ENCODE measurements at places on chromosomes 5 and 9.

DNA sequence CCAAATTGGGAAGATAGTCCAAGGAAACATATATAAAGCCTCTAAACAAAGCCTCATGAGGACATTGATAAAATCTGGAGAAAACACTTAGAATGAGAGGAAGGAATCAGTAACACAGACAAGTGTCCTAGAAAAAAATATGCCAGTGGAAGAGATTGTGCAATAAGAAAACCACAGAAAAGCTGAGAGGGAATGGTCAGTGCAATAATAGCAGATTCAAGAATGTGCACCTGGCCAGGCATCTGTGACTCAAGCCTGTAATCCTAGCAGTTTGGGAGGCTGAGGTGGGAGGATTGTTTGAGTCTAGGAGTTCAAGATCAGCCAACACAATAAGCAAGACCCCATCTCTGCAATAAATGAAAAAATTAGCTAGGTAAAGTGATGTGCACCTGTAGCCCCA, 691.2 kb upstream of the CDH6 start:
- H3K4me3 ChIP-seq: no peak overlapping the region
- no peaks in the 10 kb centered on the region for H3K4me1 ChIP-seq
- H3K27ac ChIP-seq: no peak overlapping the region
- no peak for DNase-seq

GRCh38 chr9:76414661-76415060, 20.4 kb upstream of the RFK start:
- no peaks in the 10 kb centered on the region for H3K4me1 ChIP-seq
- no peak for DNase-seq
- H3K36me3 ChIP-seq: no peaks in the 10 kb centered on the region
- H3K4me3 ChIP-seq: no peak overlapping the region

DNA sequence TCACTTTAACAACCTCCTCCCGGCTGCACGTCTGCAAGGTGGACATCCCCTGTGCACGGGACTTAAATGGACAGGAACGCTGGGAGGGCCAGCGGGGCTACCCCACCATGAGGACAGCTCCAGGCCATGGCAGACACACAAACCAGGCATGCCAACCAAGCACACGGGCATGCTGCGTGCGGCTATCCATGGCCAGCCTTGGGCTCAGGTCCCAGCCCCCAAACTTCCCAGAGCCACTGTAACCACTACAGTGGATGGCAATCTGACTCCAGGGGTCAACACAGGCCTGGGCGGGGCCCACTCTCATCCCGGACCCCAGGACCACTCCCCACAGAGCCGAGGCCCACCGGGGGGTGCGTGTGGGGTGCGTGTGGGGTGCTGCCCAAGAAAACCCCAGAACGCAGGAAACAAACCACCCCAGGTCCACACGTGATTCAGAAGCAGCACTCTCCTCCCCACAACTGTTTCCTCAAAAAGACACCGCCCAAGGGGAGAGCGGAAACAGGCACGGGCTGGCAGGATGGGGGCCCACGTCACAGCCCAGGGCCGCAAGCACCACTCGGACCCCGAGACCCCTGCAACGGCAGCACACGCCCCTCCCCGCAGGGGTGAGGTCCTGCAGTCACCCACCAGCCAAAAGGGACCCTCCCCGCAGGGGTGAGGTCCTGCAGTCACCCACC, 7.4 kb downstream of the SLC12A7 start:
- no peaks in the 10 kb centered on the region for H3K36me3 ChIP-seq
- H3K27ac ChIP-seq: peak overlapping the region; percentile 55
- no peaks in the 10 kb centered on the region for H3K27me3 ChIP-seq

DNA sequence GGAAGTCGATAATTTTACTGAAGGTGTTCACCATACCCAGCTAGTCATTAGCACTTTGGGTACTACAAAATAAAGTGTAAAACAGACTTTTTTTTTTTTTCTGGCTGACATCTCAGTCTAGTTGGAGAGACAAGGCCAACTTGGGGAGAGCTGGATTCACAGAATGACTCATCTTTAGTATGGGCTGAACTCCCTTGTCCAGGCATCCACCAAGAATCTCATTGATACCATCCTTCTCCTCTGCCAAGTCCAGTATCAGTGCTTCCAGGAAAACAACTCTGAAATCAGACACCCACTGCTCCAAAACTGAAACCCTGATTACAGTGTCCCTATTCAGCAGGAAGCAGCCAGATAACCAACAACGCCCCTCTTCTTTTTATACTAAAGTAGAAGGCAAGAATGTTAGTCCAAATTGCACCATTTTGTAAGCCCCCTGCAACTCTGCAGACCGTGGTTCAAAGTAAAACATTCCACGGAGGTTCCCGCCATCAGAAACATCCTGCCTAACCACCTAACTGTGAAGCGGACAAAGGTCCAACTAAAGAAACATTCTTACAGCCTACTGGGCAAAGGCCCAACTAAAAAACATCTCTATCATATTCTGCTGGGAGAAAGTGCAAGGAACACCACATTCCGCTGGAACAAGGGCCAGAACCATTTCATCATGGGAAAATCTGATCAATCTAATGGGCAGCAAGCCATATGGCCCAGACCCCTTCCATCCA, 728.2 kb downstream of the BRINP1 start:
- no peak overlapping the region for H3K27ac ChIP-seq
- peaks cover 3% of the 10 kb centered on the region for H3K4me1 ChIP-seq
- H3K4me3 ChIP-seq: no peak overlapping the region

DNA sequence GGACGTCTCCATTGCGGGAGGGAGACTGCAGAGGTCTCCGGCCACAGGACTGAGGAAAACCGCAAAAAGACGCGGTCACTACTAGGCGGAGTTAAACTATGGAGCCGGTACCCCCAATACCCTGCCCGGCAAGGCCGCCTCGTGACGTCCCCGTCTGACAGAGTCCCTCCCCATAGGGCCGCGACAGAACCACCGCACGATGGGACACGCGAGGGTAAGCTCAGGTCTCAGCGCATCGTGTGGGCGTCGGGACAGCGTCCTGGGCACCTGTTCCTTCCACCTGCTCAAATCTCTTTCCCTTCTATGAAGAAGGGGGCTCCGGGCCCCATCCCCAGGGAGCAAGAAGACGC, 35.2 kb upstream of the GLDC start:
- H3K4me3 ChIP-seq: peak overlapping the region; percentile 72
- H3K27ac ChIP-seq: peak overlapping the region; percentile 91
- H3K36me3 ChIP-seq: no peaks in the 10 kb centered on the region
- H3K27me3 ChIP-seq: no peaks in the 10 kb centered on the region

DNA sequence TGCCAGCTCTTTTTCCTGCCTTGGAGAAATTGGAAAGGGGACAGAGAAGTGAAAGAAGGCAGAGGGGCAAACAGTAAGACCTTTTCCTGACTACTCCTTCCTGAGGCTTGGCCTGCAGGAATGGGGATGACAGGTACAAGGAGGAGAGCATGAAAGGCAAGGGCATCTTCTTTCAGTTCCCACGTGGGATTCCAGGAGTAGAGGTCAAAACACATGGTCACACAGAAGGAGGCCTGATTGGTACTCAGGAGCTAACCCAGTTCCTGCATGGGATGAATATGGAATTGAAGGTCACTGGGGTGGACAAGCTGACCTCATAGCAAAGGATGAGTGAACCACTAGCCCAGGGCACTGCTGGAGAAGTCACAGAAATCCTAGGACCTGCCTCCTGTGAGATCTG, 112.5 kb upstream of the ZNF366 start:
- no peak overlapping the region for H3K27ac ChIP-seq
- H3K36me3 ChIP-seq: no peaks in the 10 kb centered on the region
- H3K4me3 ChIP-seq: no peak overlapping the region
- no peak for DNase-seq
- H3K4me1 ChIP-seq: no peaks in the 10 kb centered on the region

Measured in upper lobe of right lung (tissue), 1 donor.